ENCODE measurements at places on chromosomes 2 and 18.

- DNase-seq: no peak
Observed at GRCh38 chr18:78915446-78916008, 64.1 kb upstream of the SALL3 start.

DNA sequence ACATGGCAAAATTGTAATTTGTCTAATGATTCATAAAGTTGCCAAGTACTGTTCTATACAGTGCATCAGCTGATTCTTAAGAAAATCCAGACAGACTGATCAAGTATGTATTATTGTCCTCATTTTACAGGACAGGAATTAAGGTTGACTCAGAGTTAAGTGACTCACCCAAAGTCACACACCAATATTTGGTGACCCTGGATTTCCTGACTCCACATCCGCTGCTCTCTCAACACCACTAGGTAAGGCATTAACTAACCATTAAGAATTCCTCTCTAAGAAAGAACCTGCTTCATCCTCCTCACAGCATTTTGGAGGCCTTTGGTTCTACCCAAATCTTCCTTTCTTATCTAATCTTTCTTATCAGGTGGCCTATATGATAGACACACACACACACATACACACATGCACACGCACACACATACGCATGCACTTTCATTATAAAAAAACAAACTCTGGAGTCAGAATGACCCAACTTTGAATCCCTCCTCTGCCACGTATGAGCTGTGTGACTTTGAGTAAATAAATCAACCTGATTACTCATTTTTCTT is 150.8 kb downstream of the ANKRD44 start:
- DNase-seq: no peak

DNA sequence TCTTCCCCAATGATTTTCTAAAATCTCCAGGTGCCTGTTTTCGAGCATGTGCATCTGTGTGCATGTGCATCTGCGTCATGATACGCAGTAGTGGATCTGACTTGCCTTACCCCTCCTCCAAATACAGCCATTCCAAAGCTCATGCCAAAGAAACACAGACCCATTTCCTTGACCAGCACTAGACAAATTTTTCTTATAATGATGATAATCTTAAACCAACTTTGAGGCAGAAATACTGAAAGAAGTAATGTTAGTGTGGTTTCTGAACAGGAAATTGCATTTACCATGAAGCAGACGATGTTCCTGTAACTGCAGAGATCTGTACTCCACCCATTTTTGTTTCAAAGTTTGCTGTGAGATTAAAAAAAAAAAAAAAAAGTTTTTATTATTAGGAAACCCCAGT is 25.6 kb downstream of the CYTIP start:
- no peak for DNase-seq

- no peak for DNase-seq
Observed at GRCh38 chr2:85255456-85255812, 72.4 kb downstream of the TGOLN2 start.

GRCh38 chr2:217006217-217006616 is 146.4 kb upstream of the TNP1 start:
- no peak for DNase-seq

DNA sequence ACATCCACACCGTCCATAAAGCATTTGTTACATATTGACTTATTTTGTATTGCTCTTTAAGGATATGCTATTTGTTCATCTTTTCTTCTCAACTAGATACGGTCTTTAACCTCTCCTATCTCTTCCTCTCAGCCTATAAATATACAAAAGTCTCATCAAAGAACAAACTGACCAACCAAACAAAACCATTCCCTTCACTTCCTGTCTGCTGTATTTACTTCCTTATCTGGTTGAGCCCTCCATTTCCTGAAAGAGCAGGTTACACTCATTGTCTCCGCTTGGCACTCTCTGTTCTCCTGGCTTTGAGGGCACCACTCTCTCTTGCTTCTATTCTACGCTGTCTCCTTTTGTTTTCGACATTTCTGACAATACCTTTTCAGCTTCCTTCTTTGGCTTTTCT is 431.9 kb upstream of the TCF4 start:
- DNase-seq: no peak

DNA sequence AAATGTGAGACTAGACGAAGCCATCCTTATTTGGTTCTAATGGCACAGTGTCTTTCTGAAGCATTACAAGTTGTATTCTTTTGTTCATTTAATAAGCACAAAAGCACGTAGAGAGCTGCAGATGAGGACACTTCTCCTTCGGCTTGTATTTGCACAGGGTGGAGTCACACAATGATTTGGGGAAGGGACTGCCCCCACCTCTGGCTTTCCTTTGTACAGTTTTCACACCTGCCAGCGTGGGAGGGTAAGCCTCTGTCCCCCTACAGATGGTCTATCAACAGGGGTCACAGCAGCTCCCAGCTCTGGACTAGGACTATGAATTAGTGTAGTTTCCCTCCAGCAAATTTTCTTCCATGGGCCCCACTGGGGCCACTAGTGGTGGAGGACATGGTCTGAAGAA is 108.2 kb upstream of the KLHL14 start:
- DNase-seq: no peak

DNA sequence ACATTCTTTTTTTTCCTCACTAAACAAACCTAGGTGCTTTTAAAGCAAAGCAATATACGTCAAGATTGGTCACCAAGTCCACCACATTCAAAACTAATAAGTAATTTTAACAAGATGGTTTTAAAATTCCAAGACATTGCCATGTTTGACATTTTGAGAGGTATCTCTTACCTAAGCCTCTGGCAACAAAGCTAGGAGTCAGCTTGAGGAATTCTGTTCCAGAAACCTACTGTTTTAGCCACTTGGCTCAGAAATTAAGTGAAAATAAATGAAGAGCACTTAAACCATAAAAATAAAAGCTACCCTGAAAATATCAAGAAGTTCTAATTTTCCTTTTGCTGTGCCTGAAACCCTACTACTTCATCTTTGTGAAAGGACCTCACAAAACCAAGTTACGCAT is 30.0 kb upstream of the CHMP3 start:
- no peak for DNase-seq

DNA sequence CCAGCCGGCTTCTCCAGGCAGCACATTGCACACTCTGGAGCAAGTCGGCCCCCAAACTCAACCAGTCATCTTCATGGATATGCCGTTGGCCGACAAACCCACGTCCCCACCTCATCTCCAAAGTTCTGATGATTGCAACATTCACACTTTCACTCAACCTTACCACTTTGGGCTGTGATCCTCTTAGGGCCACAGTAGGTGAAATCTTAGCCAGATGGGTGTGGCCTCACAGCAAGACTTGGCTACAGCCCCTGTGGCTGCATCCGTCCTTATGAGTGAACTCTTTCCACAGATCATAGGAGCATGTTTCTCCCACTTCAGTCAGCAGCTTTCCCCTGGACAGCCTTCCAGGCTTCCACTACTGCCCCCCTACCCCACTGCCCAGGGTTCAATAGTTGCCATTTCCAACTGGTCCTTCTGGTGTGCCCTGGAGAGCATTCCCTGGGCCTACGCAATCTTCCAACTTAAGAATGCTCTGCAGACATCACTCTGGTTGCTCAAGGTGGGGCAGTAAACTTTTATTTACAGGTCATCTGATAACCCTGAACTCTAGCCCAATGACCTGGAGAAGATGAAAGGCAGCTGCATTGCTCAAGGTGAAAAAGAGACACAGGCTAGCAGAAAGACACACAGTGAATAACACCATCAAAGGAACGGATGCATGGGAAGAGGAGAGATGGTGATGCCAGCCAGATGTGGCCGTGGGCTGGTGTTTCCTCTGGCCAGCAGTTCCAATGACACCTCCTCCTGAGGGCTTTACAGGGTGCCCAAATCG is 34.5 kb downstream of the ARL4C start:
- DNase-seq: no peak

DNA sequence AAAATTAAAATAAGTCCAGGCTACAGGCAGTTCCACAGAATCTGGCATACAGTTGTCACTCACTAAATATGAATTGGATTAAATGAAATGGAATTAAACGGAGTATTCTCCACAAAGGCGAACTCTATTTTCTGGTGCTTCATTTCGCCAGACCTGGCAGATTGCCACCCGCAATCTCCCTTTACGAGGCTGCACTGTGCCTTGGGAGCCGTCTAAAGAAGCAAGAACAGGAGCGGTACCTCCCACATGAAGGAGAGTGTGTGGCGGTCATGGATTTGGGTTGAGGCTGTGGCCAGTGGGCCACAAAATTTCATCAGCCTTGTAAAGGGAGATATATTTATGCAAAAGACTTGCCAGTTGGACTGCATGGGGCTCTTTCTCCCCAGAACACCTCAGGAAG is 151.0 kb downstream of the OSR1 start:
- no peak for DNase-seq
